MV-4-11 (cell line): ENCODE measurements at places on chromosomes 1 and 21.

DNA sequence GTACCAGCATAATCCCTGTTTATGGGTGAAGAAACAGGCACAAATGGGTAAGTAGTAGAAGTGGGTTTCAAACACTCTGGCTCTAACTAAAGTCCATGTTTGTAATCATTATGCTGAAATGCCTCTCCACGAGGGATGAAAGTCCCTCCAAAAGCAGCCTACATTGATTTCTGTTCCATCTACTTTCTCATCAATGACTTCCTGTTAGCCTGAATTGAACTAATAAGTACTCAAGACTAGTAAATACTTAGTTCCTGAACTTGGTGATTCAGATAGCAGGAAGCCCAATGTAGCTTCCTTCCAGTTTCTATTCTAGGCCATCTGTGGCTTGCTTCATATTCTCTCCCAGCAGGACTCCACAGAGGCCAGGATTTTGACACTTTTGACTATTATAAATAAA is 11.3 kb upstream of the BACH1 start:
- DNase-seq, result peak; percentile 89

- DNase-seq, result no peak
Measured at GRCh38 chr1:49298304-49298703, 521.6 kb upstream of the BEND5 start.

GRCh38 chr1:209937996-209938959 is at the start of gene SYT14:
Gene SYT14, plus strand, starts transcription at chr1:209938217. Its CDS starts 48 bp downstream, at chr1:209938265.
- no peak for DNase-seq

- no peak for DNase-seq
Measured at GRCh38 chr1:26999440-26999987, 6.0 kb downstream of the TRNP1 start.

- peak; percentile 77 for DNase-seq
Measured at GRCh38 chr1:153260585-153261280, 1.2 kb downstream of the LORICRIN start.

DNA sequence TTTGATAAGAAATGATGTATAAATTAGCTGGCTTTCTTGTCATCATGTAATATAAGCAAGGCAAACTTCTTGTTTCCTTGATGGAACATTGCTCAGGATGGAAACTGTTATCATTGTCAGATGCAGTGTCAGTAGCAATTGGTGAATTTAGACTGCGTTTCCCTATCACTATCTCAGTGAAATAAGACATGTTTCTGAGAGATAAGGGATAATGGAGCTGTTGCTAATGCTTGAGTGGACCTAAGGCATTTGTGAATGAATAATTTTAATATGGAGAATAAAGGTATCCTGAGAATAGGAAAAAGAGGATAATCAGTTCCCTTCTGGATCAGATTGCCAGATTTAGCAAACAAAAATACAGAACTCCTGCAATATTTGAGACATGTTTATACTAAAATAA is 160.9 kb downstream of the HLX start:
- DNase-seq, result no peak

GRCh38 chr21:38780879-38781278 is 24.9 kb upstream of the ETS2 start:
- DNase-seq, result peak; percentile 76

- no peak for DNase-seq
Measured at GRCh38 chr1:154178911-154179811, 12.7 kb downstream of the TPM3 start.

DNA sequence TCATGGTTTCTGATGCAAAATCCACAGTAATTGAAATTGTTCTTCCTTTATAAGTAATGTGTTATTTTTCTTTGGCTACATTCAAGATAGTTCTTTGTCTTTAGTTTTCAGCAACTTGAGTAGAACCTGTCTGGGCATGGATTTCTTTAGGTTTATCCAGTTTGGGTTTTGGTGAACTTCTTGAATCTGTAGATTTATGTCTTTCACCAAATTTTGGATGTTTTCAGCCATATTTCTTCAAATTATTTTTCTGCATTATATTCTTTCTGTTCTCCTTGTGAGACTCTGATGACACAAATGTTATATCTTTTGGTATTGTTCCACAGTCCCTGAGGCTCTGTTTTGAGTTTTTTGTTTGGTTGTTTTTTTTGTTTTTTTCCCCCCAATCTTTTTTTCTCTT is 69.4 kb downstream of the TDRD5 start:
- no peak for DNase-seq

- no peak for DNase-seq
Measured at GRCh38 chr1:56923201-56923600, 42.6 kb downstream of the C8B start.

GRCh38 chr1:55886856-55887712 is 671.9 kb upstream of the USP24 start:
- DNase-seq, result no peak

DNA sequence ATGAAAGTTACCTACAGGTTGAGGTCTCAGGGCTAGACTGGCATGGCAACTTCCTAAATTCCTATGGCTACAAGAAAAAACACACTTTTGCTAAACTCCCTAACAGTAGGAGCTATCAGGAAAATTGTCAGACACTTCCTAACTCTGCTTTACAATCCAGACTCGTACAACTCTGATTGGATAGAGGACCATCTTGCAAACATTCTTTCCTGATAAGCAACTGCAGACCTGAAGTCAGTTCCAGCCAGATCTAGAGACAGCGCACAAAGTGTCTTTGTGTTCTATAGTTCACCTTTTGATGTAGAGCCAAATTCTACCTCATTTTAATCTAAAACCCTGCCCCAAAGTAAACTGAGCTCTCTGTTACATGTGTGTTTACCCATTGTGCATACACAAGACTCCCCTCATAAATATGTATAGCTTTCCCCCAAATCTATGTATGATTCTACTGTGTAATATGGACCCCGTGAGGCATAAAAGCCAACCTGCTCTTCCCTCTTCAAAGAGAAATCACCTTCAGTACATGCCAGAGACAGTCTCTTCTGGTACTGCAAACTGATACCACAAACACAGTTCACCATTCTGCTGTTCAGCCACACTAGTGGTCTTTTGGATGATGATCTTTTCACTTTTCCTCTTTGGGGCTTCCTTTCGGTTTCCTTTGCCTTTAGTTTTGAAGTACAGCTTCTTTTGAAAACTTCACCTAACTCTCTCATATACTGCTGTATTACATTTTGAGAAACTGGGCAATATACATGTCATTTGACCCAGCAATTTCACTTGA is 21.7 kb downstream of the ZP4 start:
- no peak for DNase-seq
